Stomach (tissue), 19 donors: ENCODE measurements at places on chromosomes 13 and 19. TPM values are rescaled to one million over a fixed set of nuclear protein-coding genes. Genes with fewer than 3 reads are reported as not detected.

The MBD3L1 gene
- not detected for total RNA-seq

The CYP4F8 gene
- not detected for total RNA-seq

DNA sequence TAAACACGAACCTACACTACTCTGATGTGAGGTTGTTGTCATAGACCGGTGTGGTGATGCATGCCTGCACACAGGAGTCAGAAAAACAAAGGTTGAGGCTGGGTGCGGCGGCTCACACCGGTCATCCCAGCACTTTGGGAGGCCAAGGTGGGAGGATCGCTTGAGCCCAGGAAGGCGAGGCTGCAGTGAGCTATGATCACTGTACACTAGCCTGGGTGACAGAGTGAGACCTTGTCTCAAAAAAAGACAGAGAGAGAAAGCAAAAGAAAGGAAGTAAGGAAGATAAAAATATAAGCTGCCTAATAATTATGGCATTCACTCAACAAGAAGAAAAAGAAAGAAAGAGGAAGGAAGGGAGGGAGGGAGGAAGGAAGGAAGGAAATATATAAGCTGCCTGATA is 9.3 kb downstream of the GP6 start:
- no peak for DNase-seq

DNA sequence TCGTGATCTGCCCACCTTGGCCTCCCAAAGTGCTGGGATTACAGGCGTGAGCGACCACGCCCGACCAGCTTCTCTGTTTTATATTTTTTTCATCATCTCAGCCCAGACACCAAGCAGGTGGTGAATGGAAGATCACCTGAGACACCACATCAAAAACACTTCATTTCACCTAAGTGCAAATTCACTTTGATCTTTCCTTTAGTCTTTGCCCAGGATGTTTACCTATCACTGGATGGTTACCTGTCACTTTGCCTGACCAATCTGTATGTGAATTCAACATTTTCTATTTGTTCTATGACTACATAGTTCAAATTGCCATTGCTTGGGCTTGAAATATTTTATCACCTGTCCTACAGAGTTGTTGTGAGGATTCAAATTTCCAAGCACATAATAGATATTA is 65.7 kb downstream of the PAN3 start:
- no peak for DNase-seq

DNA sequence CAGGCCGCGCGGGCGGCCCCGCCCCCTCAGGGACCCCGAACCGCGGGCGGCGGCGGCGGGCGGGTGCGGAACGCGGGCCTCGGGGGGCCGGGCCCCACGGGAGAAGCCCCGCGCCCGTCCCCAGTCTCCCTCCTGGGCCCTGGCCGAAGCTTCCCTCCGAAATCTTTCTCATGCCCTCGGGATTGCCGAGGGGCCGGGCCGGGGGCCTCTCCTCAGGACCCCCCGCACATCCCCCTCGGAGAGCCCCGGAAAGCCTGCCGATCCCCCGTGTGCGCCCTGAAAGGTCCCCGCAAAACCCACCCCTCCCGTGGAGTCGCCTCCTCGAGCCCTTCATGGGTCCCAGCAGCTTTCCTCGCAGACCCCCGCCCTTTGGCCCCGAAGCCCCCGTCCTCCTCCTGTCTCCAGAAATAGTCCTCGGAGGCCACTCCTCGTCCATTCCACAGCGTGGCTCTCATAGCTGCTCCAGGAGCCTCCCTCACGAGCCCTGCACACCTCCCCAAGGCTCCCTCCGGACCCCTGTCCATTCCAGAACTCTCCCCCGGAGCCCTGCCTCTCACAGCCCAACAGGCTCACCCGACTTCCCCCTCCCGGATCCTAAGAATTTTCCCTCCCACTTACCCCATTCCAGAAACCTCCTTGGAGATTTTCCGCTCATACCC is 555 bp downstream of the SAMD4B start:
- peak; percentile 68 for DNase-seq

The UQCR11 gene
- 32.2 TPM for total RNA-seq

The MAST1 gene
- total RNA-seq = 9.6 TPM

GRCh38 chr13:23753458-23753857 is 135.7 kb downstream of the MIPEP start:
- peak; percentile 78 for DNase-seq
